NCI-H2029 treated with DMSO at 0.1 percent for 48 hours (cell line): ENCODE measurements at places on chromosomes 13 and 19.

DNA sequence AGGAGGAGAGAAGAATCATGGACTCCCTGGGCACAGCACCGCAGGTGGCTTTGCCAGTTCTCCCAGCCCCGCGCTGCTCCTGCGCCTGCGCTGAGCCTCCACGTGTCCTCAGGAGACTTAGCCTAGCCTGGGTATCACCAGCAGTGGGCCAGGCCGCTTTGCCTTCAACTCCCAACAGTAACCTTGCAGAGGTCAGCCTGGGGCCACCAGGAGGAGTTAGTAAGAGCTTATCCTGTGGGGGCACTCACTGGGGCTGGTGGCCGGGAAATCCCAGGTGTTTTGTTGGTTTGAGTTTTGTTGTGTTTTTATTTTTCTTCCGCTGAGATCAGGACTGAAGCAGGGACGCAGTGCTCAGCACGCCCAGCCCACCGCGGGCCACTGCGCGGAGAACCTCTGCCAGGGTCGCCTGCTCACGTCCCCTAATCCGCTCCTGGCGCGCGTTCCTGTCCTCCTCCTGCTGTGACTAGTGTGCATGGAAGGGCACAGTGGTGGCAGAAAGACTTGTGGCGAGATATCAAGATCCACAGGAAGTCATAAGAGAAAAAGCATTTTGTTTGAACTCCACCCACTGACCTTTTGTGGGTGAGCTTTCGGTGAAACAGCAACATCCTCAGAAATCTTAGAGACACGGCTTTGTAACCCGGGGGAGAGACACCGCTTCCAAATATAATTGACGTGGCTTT is 207.4 kb upstream of the RFC3 start:
- peak; percentile 45 for DNase-seq

- no peak for DNase-seq
These were observed 2.6 kb downstream of the AP1M1 start for GRCh38 chr19:16200038-16201010.

DNA sequence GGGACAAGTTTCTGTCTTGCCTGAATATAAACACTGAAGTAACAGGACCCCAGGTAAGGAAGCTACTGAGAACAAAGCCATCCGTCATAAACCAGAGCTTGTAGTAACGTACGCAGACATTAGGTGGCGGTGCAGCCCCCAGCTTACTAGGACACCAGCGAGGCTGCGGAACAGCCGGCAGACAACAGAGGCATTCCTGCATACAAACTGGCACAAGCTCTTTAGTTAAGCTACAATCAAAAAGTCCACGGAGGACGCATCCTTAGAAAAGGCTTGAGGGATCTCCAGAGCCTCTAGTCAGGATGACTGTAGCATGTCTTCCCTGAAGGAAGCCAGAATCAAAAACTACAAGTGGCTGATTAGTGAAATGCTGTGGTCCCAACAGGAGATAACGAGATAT is 26.2 kb downstream of the ZNF160 start:
- DNase-seq: no peak

DNA sequence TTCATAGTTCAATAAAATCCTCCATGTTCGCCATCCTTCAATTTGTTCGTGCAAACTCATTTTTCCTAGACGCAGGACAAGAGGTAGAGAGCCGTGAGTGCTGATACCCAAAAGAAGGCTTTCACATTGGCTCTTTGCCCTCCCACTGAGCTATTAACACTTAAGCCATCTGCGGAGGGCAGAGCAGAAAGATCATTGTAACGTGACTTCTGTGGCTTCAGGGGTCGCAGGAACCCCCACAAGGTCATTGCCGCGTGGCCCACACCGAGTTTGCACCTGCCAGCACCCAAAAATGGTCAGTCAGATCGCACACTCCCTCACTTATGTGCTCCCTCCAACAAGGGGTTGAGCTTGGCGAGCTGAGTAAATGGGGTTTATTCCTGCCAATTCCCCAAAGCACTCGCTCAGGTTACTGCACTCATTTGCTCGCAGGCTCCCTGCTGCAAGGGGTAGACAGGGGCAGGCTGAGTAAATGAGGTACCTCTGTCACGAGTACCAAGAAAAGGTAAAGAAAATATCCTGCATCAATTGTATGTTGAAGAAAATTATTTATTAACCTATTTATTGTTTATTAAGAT is 144.1 kb downstream of the PRR20E start:
- no peak for DNase-seq

DNA sequence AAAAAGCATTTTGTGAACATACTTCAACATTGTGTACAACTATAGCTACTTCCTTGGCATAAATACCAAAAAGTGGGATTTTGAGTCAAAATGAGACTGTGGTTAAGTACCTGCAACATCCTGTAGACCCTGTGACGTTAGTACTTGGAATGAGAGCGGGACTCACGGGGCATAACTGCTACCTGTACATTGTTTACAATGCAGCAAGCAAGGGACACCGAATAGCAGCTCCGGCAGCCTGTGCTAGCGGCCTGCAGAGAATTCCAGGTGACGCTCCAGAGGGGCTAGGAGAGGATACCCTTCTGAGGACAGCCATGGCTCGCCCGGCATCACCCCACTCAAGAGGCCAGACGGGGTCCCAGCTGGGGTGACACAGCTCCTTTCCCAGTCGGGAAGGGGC is 824 bp upstream of the ZNF331 start:
- no peak for DNase-seq

DNA sequence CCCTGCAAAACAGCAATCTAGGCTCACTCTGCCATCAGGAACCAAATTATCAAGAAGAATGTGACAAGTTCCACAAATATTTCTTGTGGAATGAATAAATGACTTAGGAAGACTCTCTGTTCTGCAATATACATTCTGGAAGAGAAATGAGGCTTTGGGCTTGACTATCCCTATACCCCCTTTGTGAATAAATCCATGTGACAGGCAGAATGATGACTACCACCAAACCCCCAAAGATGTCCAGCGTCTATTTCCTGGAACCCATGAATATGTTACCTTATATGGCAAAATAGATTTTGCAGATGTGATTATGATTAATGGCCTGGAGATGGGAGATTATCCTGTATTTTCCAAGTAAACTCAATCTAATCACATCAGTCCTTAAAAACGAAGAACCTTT is 139.3 kb downstream of the ENOX1 start:
- DNase-seq: no peak

DNA sequence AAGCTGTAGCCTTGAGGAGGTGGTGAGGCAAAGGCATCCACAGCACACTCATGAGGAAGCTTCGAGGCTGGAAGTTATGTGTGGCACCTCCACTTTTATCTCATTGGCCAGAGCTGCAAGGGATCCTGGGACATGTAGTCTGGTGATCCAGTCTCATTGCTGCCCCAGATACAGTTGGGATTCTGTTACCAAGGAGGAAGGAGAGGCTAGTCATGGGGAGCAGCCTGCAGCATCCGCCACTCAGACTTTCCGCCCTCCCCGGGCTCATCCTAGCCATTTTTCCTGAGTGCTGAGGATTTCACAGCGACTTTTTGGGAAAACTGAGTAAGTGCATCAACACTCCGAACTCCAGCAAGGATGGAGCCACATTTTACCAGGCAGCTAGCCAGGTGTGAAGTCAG is 74.4 kb downstream of the DPF1 start:
- DNase-seq: no peak

- DNase-seq: no peak
These were observed 19.8 kb downstream of the MYO9B start for GRCh38 chr19:17095141-17095919.

DNA sequence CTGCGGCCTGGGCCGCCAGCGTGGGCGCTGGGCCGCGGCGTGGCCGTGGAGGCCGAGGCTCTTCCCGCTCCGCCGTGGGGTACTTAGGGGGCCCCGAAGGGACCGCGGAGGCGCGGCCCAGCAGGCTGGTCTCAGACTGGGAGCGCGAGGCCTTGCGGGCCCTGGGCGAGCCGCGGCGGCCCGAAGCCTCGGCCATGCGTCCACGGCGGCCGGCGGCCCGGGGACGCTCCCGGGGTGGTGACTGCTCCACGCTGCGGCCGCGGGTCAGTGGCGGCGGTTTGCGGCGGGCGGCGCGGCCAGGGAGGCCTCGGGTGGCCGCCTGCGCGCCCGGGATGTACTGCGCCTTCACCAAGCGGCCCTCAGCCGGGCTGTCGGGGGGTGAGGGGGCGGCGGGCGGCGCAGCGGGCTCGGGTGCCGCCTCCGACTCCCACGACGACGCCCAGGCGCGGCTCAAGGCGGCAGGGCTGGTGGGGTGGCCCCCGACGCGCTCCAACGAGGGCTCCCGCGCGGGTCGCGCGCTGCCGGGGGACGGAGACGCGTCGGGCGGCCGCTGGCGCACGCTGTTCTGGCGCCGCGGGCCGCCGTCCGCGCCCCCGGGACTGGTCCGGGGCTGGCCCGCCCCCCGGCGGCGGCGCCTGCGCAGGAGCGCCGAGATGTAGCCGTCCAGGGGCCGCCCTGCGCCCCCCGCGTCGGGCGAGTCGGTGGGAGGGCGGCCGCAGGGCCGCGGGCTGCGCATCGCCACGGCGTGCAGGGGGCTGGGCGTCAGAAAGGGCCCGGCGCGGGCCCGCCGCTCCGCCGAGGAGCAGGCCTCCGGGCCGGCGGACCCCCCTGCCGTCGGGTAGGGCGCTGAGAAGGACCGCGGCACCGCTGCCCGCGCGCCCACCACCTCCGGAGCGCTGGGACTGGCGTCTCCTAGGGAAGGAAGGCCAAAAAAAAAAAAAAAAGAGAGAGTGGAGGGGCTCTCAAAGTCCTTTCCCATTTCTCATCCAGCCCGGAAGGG is 11.7 kb downstream of the DACT3 start:
- DNase-seq: no peak

- no peak for DNase-seq
These were observed 135.2 kb downstream of the TSHZ3 start for GRCh38 chr19:31214086-31214485.

- DNase-seq: no peak
These were observed 135.8 kb downstream of the RFC3 start for GRCh38 chr13:33953781-33954180.

- no peak for DNase-seq
These were observed 161.4 kb downstream of the MTUS2 start for GRCh38 chr13:28981530-28981929.

- no peak for DNase-seq
These were observed 14.2 kb downstream of the RB1 start for GRCh38 chr13:48317511-48318376.

DNA sequence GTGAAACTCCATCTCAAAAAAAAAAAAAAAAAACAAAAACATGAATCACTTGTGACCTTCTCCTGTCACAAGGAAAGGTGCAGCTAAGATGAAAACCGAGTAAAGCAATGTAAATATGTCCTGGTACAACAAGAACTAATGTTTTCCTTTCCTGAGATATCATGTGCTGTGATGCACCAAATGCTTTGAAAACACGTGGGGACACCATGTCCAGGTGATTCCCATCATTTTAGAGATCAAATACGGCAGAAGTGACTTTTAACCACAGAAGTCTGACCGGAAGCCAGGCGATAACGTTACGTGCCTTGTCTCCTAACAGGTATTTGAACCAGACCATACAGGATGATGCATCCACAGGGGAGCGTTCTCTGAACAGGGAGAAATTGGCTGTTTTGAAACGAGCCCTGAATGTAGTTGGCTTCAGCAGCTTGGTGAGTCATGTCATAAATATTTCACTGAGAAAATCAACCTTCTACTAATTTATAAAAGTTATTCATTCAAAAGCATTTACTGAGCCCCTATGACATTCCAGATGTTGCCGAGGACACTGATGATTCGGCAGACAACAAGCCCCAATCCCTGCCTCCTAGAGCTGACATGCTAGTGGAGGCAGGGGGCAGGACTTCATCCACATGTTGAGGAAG is 328.1 kb downstream of the MYO16 start:
- no peak for DNase-seq

DNA sequence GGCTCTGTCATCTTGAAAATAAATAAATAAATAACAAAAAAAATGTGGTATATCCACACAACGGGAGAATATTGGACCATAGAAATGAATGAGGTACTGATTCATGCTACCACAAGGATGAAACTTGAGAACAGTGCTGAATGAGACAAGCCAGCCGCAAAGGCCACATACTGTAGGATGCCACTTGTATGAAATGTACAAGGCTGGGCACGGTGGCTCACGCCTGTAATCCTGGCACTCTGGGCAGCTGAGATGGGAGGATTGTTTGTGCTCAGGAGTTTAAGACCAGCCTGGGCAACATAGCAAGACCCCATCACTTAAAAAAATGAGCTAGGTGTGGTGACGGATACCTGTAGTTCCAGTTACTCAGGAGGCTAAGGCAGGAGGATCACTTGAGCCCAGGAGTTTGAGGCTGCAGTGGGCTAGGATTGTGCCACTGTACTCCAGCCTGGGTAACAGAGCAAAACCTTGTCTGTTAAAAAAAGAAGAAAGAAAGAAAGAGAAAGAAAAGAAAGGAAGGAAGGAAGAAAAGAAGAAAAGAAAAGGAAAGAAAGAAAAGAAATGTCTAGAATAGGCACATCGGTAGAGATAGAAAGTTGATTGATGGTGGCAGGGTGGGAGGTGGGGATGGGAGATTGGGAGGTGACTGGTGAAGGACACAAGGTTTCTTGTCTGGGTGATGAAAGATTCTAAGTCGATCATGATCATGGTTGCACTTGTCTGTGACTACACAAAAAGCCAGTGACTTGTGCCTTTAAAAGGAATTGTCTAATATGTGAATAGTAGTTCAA is 20.3 kb downstream of the HPN start:
- DNase-seq: no peak

- DNase-seq: no peak
These were observed 31.9 kb downstream of the LNX2 start for GRCh38 chr13:27588405-27588804.

GRCh38 chr19:43435775-43436174 is 21.1 kb downstream of the TEX101 start:
- DNase-seq: no peak

- no peak for DNase-seq
These were observed 47.9 kb downstream of the KDM4B start for GRCh38 chr19:5016781-5017180.

DNA sequence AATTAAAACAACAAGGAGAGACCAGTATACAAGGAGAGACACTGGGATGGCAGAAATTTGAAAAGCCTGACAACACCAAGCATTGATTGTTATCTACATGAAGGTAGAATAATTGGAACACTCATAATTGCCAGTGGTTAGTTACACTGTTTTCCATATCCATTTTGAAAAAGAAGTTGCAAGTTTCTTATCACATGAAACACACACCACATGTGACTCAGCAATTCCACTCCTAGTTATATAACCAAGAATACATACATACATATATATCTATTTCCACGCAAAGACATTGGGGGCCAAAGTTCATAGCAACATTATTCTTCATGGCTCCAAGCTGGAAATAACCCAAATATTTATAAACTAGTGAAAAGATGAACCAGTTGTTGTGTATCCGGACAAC is 15.2 kb upstream of the PABPC3 start:
- DNase-seq: no peak
